Anterior cingulate cortex (tissue), 58 donors: ENCODE measurements at places on chromosomes 12 and 14.

DNA sequence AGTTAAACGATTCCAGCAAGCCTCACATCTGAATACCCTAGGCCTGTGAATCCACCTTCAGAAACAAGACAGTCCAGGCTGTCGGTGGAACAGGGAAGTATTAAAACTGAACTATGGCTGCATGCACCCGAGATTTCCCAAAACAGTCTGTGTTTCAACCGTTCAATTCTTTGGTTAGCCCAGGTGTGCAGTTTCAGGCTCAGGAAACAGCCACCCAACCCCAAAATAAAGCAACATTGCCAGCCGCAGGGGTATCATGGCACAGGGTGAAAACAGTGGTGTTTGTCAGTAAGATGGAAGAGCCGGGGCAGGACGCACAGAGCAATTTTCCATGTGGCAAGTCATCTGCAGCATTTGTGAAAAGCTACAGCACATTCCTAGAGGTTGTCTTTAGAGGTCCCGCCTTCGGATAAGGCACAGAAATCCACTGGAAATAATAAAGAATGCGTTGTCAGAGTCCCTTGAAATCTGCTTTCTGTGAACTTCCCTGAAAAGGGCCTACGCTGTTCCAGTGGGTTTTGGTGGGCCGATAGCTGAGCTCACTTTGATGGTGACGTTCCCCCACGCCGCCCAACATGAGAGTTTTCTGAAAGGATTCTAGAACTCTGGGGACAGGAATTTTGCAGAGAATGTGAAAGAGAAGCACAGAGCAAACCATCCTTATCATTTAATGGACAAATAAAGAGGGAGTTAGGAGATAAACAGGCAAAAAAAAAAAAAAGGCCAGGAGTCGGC is 84.9 kb downstream of the BCL11B start:
- DNase-seq: no peak

DNA sequence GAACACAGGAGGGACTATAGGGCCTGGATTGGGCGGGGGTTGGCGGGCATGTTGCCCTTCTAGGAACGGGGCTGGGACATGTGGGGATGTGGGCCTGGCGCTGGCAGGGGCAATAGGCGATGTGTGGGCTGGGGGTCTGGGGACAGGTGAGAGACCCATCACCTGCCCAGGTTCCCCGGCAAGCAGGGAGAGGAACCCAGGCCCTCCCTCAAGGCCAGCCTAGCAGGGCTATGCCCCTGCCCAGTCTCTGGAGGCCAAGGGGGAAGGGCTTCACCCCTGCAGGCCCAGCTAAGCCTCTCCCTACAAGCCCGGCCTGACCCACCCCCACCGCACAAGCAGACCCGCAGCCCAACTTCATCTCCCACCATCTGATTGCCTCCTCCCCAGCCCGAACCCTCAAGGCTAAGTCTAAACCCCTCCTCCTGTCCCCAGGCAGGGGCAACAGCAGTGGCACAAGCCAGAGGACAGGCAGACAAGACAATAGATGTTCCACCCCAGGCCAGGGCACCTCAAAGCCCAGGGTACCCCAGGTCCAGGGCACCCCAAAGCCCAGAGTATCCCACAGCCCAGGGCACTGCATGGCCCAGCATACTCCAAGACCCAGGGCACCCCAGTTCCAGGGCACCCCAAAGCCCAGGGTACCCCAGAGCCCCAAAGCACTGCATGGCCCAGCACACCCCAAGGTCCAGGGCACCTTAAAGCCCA is 6.5 kb downstream of the JAG2 start:
- no peak for DNase-seq

GRCh38 chr12:89977405-89978085 is 268.9 kb upstream of the ATP2B1 start:
- DNase-seq: no peak

DNA sequence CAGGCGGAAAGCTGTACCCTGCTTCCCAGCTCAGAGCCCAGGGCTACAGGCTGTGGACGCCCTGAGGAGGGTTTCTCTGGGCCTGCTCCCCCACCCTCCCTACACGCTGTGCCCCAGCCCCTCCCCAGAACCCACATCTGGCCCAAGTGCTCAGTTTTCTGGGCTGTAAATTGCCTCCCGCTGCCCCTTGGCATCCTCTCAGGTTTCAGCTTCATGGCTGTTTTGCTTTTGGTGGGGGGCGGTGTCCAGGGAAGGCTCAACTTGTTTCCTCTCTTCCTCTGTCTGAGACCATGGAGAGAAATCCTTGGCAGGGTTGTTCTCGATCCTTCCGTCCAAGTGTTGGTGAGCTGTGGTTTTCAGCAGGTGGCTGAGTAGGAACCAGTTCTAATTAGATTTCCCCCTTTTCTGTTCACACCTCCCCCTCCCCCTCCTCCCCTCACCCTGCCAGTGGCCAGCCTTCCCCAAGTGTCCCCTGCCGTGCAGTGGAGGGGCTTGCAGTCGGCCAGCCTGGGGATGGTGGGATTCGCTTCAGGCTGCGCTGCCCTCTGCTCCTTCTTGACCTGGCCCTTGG is 61.8 kb downstream of the TSPAN9 start:
- no peak for DNase-seq

- DNase-seq: no peak
These were observed 458.4 kb upstream of the SYT1 start for GRCh38 chr12:78406213-78406612.

DNA sequence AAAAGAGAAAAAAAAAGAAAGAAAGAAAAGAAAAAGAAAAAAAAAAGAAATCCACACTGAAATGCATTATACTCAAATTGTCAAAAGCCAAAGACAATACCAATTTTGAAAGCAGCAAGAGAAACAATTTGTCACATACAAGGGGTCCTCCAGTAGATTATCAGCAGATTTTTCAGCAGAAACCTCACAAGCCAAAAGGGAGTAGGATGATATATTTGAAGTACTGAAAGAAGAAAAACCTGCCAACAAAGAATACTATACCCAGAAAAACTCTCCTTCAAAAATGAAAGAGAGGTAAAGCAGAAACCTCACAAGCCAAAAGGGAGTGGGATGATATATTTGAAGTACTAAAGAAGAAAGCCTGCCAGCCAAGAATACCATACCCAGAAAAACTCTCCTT is 37.1 kb upstream of the ANO6 start:
- no peak for DNase-seq

DNA sequence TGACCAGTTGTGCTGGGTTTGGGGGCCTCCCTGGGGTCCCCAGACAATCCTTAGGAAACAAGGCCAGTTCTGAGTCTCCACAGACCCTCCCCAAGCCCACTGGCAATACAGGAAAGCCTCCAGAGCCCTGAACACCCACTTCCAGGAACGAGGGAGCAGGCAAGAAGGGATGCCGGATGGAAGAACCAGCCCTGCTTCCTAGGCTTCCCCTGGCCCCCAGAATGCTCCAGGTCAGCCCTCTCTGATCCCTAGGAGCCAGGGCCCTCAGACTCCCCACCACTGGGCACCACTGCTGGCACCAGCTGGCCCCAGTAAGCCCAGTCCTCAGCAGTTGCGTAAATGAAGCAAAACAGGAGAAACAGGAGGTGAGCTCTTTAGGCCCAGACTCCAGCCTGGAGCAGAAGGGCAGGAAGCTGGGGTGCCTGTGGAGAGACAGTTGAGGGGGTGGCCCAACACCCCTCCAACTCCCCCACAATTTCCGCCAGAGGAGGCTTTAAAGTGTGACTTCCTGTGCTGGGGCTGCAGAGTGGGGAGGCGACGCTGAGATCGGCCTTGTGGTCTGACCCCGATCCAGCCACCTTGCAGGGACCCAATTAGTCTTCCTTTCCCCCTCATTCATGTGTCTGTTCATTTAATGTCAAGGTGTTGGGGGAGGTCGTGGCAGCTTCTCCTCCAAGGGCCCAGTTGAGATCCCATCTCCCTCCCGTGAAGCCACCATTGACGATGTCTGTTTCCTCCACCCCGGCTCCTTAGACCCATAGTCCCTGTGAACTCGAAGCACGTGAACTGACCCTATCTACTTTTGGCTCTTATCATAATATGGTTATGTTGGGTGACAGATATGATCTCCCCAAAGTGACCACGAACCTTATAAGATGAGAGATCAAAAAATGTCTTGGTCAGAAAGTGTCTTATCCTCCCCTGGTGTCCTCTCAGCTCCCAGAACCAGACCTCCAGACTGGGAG is 4.7 kb downstream of the TNFRSF1A start:
- DNase-seq: no peak

DNA sequence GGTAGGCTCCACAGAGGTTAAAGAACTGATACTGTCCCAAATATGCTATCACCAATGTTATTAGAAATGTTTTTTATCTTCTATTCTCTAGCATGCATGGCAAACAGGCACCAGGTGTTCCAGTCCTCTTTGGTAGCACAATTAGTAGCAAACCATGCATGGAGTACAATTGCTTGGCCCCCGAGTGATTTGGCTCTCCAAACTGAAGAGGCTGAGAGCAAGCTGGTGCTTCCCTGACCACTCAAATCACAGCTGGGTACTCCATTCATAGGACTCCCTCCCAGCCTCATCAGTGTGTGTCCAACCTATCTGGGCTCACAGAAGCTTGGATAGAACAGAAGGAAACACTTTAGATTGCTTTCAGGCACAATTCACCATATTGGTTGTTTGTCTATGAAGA is 93.4 kb downstream of the DIO2 start:
- DNase-seq: no peak

DNA sequence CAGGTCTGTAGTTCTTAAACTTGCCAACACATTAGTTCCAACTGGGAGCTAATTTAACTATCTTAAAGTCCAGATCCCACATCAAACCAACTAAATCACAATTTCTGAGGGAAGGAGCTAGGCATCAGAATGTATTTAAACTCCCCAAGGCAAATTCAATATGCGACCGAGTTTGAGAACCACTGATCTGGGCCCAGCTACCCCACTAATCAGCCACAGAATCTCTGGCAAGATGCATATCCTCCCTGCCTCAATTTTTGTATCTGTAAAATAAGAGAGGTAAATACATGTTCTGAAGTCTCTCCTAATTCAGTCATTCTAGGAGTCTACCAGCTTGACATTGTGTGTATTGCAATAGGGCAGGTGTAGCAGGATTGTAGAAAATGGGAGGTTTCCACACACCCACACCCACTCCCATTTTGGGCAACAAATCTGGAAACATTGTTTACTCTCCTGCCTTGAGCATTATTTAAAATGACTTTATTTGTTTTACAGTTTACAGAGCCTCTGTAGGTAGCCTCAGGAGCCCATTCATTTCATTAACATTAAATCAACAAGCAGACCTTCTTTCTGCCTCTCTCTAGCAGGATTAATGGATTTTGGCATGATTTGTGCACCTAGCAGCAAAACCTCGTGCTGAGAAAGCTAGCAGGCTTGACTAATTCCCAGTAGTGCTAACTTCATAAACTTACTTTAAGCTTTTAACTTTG is 15.6 kb downstream of the LGR5 start:
- DNase-seq: no peak
